ENCODE measurements at places on chromosomes 1 and 21. TPM values are rescaled to one million over a fixed set of nuclear protein-coding genes. Genes with fewer than 3 reads are reported as not detected.
A peak's percentile ranks its signal among the peaks of the same experiment; 100 is the strongest.

The PODN gene
- not detected for total RNA-seq

The PROK1 gene
- not detected for total RNA-seq

The ZNF648 gene
- total RNA-seq: not detected

GRCh38 chr1:101547357-101547756, 310.5 kb downstream of the S1PR1 start:
- no peak for DNase-seq

- no peak for DNase-seq
Observed at GRCh38 chr1:231116738-231117137, 45.1 kb upstream of the TRIM67 start.

- DNase-seq: peak; percentile 83
Observed at GRCh38 chr1:109151146-109151990, 37.5 kb downstream of the ELAPOR1 start.

- no peak for DNase-seq
Observed at GRCh38 chr1:55055084-55055882, 15.9 kb downstream of the PCSK9 start.

- DNase-seq: no peak
Observed at GRCh38 chr1:187383366-187383765, 554.6 kb downstream of the PLA2G4A start.

DNA sequence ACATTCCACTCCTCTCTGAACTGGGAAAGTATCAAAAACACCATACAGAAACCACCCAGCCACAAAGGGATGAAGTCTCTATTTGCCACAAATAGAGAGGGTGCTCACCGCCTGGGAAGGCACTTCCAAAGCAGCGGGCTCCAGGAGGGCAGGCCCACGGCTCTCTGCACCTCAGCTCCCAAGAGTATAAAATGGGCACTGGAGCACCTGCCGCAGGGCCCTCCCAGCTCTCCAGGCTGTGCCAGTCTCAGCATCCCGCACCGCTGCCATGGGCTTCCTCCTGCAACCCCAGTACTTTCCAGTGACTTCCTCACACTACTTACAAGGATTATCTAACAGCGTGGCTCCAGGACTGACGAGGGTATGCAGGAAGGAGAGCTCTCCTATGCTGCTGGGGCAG, 14.4 kb downstream of the C2CD2 start:
- no peak for DNase-seq

DNA sequence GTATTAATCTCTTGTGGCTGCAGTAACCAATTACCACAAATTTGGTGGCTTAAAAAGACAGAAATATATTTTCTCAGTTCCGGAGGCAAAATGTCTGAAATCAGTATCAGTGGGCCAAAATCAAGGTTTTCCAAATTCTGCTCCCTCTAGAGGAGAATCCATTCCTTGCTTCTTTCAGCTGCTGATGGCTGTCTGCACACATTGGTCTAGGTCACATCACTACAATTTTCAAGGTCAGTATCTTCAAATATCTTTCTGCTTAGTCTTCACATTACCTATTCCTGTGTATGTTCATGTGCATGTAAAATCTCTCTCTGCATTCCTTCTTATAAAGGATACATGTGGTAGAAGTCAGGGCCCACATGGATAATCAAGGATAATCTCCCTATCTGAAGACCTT, 999.4 kb downstream of the KCNT2 start:
- no peak for DNase-seq

DNA sequence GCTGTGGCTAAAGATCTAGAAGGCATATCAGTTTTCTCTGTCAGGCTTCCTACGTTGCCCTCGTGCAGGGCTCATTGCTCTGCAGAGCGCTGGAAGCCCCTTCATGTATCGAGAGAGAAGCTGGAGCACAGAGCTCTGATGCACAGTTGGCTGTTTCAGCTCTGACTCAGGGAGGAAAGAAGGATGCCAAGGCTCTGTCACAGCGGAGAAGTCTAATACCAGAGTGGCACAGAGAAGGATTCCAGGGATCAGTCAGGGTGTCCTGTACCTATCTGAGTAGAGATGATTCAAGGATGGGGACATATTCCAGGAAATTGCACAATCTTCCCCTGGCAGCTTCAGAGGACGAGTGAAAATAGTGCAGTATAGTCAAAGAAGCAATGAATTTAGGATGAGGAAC, 179.2 kb upstream of the FMN2 start:
- DNase-seq: peak; percentile 19

DNA sequence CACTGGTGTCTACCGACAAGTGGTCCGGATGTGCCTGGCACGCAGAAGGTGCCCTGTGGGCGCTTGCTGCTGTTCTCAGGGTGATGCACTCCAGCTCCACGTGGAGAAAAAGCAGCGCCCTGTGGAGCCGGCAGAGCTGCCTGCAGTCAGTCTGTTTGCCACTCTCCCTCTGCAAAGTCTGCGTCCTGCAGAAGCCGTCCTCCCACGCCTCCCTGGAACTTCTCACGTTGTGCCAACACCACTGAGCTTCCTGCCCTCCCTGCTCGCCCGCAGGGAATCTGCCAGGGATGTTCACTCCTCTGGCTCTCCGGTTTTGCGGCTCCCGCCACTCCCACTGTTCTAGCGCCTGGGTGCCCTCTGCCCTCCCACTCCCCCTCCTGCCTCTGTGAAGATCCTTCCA, 19.8 kb upstream of the UBXN10 start:
- DNase-seq: no peak

DNA sequence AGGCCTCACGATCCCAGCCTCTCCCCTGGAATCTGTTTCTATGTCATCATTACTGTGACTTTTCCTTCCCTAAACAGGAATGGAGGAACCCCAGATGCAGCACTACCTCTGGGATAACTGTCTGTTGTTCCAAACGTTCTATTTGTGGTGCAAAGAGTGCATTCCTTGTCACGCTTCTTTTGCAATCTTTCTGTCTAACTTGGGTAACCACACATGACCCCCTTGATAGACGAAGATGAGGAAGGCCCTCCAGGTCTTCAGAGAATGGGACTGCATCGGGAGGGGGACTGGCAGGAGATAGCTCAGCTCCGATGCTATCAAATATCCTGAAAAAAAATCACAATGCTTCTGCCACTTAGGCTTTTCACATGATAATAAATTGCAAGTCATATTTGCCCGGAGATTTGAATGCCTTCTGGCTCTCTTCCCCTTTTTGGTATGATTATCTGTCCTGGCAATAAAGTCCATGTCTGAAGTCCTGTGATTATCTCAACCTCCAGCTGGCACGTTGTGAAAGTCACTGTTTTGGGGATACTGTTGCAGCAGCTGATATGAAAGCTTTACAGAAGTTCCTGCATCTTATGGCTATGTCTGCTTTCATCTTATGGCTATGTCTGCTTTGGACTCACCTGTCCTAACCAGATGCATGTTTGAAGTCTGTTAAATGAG, 148.7 kb upstream of the LMO4 start:
- DNase-seq: no peak

DNA sequence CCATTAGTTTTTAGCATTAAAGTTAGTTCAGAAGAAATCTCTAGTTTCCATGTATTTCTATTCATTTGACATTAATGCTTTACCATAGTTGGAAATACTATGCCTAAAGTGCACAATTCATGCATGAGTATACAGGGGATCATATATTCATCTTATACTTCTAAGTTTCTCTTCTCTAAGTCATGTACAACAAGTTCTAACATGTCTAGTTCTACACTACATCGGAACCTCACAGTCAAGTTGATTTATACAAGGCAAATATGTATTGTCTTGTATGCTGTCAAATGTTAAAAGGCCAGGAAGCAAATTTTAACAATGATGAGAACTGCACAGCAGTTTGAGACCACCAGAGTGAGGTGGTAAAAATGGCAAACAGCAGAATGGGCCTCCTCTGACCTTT, 22.9 kb upstream of the MOB3C start:
- DNase-seq: no peak

DNA sequence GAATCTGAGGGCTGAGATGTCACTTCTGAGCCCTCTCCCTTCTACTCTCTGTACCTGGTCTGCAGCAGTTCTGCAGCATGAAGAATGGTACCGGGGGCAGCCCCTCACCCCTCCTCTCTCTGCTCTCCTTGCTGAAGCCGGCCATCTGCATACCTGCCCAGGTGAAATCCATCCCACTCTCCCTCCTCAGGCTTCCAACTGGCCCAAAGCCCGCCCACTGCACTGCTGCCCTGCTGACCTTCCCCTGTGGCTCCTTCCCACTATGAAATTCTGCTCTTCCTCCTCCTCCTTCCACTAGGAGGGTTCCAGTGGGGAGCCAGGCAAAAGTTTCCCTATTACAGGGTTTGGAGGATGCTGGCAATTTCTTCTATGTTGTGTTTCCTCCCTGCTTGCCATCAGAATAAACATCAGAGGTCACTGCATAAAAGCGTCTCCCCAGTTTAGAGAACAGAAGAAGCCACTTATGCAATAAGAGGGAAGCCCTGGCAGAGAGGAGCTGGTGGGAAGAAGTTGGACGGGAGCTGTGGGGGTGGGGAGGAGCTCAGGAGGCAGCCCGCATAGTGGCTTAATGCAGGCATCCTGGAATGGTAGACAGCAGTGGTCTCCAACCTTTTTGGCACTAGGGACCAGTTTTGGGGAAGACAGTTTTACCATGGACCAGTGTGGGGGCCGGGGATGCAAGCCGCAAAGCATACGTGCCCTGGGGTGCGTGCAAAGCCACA, 30.3 kb downstream of the TMCO4 start:
- DNase-seq: no peak

DNA sequence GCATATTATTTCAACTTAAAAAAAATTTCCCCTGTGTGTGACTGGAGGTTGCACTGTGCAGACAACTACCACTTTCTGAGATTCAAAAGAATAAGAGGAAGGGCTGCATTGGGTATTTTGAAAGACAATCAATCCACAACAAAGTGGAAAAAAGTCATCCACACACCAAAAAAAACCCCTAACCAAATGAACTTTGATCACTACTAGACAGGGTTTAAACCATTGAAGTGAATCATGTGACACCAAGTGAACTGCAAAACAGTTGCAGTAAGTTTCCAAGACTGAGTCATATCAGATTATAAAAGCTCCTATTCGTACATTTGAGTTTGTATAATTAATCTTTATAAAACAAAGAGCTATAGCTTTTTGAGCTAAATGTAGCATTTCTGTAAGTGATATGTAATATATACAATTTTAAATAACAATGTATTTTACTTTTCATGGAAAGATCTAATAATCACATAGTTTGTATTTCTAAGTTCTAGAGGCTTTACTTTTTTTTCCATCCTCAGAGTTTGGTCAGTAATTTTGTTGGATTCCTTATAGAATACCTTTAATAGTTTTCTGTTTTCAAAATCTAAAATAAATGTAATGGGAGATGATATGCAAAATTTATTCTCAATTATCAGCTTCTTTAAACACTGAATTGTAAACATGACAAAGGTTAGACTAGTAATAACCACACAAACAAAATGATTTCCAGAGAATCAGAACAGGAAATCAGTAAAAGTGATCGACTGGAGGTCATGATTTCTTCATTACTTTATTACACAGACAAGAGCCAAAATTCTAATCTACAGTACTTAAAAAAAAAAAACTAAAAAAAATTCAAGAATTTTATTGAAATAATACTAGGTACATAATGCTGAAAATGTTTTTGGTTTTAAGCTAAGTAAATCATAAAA, 50.5 kb upstream of the GFI1 start:
- DNase-seq: peak; percentile 35

- DNase-seq: no peak
Observed at GRCh38 chr1:178869119-178869697, 1.7 kb downstream of the ANGPTL1 start.
